ENCODE measurements at places on chromosomes 11 and 22. TPM values are rescaled to one million over a fixed set of nuclear protein-coding genes. Genes with fewer than 3 reads are reported as not detected.
A peak's percentile ranks its signal among the peaks of the same experiment; 100 is the strongest.

DNA sequence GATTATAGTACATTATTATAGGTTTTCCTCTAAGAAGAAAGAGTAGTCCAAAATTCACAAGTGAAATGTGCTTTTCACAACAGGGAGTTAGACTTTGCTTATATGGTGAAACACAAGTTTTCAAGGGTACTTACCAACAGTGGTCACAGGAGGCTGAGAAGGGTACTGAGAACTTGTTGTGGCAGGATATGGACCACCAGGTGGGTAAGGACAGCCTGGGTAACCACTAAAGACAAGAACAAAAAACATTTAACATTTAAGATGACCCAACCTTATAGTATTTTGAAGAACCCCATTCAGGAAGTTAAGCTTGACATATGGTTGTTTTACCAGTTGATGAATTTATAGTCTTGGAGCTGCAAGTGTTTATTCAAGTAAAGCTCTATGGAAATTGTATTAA is 24.4 kb downstream of the TSG101 start:
- no peak for DNase-seq

Gene INSC
- total RNA-seq = 1.0 TPM

DNA sequence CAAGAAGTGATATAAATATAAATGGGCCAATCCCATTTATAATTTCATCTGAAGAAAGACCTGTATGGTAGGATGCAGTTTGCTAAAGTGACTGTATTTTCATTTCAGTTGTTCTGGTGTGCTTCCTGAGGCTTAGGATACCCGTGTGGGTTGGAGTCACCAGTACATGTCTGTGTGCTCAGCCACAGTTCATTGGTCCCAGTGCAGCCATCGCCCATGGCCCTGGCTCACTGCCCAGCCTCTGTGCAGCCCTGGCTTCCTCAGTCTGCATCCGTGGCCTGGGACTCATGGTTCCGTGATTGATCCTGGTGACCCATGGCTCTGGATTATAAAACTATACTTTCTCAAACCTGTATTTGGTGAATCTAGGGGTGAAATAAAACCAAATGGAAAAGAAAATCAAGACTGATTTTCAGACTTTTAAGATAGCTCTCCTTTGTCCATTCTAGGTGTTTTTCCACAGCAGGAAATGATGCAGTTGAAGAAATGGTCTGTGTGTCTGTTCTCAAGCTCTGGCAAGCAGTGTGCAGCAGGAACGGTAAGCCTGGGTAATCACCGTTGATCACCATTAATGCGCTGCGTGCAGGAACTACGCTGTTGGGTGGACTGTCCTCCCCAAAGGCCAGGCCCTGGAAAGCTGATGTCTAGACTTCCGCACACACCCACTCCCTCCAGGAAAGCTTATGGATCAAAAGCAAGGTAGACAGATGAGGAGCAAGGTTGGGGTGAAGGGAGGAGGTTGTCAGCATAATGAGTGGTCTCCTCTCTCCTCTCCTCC is 27.2 kb downstream of the TTC12 start:
- no peak for DNase-seq

DNA sequence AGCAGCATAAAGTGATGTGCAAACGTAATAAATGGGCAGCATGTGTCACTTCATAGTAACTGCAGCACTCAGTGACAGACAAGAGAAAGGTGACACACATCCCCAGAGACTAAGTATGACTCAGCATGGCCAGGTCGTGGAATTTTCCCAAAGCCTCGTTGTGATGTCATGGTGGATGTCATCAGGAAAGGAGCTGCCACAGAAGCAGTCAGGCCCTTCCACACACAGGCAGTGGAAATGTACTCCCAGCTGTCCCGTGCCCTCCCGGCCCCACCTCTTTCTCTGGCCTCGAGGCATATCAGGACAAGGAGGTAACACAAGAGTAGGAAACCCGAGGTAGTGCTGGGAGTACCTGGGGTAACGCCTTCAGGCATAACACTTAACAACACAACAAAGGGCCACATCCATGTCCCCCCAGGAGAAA is 8.1 kb downstream of the PC start:
- DNase-seq = peak; percentile 78

DNA sequence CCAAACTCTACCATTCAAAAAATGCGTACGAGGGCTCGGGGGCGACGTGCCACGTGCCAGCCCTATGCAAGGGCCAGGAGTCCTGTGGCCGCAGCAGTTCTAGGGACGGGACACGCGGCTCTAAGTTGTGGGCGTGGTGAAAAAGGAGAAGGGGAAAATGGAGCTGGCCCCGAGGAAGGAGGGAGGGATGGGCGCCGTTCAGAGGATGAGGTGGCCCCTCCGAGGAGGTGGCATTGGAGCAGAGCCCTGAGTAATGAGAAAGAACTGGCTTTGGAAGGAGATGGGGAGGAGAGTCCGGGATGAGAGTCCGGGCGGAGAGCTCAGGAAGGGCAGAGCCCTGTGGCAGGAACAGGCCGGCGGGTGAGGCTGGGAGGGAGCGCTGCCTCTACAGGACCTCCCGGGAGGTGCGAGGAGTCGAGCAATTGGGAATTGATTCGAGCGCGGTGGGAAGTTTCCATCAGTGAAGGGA is 21.0 kb downstream of the OTUB1 start:
- peak; percentile 19 for DNase-seq

Gene OR52H1
- not detected for total RNA-seq

Gene IGF2
- total RNA-seq = 0.15 TPM

DNA sequence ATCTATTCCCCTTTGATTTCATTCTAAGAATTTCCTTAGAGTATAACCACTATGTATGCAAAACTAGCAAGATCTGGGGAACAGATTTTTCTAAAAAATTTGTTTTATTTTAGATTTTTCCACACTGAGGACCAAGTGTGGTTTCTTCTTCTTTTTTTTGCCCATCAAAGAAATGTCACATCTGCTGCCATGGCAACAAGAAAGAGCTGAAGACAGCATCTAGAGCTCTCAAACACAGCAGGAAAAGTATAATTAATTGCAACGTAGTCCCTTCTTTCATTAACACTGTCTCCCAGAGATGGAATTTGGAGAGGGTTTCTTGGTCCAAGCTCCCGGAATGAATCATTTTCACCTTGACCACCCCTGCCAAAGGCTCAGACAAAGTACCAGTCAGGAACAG is 256.7 kb upstream of the CCDC90B start:
- no peak for DNase-seq

GRCh38 chr11:30758012-30758411 is 171.9 kb upstream of the MPPED2 start:
- DNase-seq = no peak

- no peak for DNase-seq
These were observed 14.5 kb downstream of the CARS1 start for GRCh38 chr11:3042496-3043314.

All from NCI-H460 (cell line).